Astrocyte (in vitro differentiated cells and primary cell): ENCODE measurements at places on chromosomes 16 and 17. TPM values are rescaled to one million over a fixed set of nuclear protein-coding genes. Genes with fewer than 3 reads are reported as not detected.

The ORC6 gene
- 11.4 and 16.9 TPM in 2 replicates for total RNA-seq

DNA sequence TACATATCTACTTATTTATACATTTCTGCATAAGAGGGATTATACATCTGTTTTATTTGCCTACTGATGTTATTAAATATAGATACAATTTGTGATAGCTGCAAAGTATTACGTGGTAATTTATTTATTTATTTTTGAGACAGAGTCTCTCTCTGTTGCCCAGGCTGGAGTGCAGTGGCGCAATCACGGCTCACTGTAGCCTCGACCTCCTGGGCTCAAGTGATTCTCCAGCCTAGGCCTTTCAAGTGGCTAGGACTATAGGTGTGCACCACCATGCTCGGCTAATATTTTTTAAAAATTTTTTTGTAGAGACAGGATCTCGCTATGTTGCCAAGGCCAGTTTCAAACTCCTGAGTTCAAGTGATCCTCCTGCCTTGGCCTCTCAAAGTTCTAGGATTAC, 35.5 kb downstream of the NFAT5 start:
- DNase-seq, result no peak

DNA sequence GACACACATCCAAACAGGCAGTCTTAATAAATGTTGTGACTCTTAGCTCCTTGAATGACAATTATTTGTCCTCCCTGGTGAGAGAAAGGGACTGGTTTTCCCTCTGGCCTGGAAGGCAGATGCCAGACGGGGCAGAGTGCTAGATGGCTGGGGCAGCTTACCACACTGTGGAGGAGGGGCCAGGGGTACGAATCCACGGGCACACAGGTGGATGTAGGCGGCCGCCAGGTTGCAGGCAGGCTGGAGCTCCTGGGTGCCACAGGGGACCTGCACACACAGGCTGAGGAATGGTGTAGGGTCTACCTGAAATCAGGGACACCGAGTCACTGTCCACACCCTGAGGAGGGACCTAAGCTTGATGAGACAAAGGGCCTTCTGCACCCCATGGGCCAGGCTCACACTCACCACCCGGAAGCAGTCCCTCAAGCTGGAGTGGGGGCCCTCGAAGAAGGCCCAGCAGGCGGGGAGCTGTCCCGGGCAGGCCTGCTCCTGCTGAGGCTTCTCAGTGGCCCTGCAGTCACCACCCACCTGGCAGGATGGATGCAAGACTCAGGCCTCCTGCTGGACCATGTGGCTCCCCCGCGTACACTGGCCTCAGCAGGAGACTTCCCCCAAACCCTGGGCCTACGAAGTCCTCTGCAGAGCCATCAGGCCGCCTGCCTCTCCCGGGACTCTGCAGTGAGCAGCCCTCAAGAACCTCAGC, 38.4 kb downstream of the RMI2 start:
- no peak for DNase-seq

GRCh38 chr16:2949705-2950352, 14.2 kb upstream of the KREMEN2 start:
- no peak for DNase-seq

- DNase-seq, result no peak
Measured at GRCh38 chr16:2196162-2196980, at the start of gene CASKIN1. CASKIN1 (minus strand) TSS chr16:2196605; CDS start chr16:2196432, 173 bp downstream.

- no peak for DNase-seq
Measured at GRCh38 chr16:8063159-8063558, 527.2 kb downstream of the TMEM114 start.

- no peak for DNase-seq
Measured at GRCh38 chr17:45889579-45889978, 4.8 kb upstream of the MAPT start.

GRCh38 chr17:42071810-42072209, 21.4 kb upstream of the C17orf113 start:
- DNase-seq, result no peak

The ODAD4 gene
- 0.98 and 1.1 TPM in 2 replicates for total RNA-seq

DNA sequence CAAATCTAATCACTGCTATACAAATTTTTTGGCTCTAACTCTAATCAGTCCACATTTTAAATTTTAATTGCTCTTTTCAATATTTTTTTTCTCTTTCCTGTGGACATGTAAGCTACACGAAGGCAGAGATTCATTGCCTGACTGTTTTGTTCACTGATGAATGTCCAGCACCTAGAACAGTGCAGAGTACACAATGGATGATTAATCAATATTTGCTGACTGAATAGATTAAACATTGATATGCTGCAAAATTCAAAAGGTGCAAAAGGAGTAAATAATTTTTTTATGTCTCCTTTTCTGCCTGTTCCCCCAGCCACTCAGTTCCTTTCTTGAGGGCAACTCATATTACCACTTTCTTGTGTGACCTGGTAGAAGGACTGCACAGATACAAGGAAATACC, 32.8 kb downstream of the SCNN1B start:
- DNase-seq, result no peak

The CIBAR2 gene
- total RNA-seq, result not detected in 2 replicates

GRCh38 chr17:79859676-79860615, 20.7 kb upstream of the CBX4 start:
- no peak for DNase-seq

DNA sequence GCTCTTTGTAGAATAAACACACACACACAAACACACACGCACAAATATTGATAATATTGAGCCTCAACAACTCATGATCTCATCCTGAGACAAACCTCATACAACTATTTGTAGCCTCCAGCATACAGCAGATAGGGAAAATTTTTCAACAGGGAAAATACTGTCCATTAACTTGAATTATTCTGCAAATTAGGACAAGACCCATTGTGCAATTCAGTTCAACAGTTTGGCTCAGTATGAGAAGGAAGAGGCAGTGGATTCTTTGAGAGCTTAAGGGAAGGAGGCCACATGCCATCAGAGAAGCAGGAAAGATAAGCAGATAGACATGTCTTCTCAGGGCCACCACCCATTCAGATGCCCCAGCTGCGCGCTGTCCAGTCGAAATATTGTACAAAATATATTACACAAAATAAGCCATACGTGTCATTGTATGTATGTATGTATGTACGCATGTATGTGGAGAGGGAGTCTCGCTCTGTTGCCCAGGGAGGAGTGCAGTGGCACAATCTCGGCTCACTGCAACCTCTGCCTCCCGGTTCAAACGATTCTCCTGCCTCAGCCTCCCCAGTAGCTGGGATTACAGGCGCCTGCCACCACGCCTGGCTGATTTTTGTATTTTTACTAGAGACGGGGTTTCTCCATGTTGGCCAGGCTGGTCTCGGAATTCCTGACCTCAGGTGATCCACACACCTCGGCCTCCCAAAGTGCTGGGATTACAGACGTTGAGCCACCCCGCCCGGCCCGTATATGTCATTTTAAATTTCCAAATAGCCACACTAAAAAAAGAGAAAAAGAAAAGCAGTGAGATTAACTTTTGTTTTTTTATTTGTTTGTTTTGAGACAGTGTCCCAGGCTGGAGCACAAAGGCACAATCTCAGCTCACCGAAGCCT, 1.8 kb downstream of the ZC3H7A start:
- DNase-seq, result no peak

- no peak for DNase-seq
Measured at GRCh38 chr17:6780001-6780400, 4.0 kb downstream of the FBXO39 start.

DNA sequence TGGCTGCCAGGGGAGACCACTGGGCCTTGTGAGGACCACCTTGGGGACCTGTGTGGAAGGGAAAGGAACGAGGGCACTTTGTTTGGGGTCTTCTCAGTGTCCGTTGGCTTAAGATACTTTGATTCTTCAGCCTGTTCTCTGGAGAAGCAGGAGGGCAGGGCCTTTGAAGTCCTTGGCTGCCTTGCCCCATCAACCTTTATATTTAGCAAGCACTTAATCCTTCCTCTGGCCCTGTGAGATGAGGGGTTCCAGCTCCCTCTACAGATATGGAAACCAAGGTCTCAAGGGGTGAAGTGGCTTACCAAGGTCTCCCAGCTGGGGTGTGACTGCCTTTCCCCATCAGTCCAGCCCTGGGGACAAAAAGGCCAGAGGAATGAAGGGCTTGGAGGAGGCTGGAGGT, 28.5 kb downstream of the TTYH2 start:
- no peak for DNase-seq

GRCh38 chr16:66007717-66008116, 358.8 kb upstream of the CDH5 start:
- peak; percentile 94 for DNase-seq

- no peak for DNase-seq
Measured at GRCh38 chr17:78473951-78474613, 95.6 kb downstream of the PGS1 start.

DNA sequence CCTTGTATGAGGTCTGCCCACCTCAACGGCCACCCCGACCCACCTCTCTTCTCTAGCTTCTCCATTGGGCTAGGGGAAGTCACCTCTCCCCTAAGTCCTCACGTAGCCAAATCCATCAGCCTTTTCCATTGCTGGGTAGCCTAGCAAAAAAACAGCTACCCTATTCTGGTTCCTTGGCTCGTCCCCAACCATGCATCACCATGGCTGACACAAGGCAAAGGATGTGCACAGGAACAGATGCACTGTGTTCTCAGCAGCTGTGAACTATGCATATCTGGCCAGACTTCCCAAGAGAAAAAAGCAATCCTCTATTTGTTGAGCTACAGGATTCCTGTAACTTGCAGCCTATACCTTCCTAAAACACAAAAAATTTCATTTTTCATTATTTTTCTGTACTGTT, 22.0 kb upstream of the FLCN start:
- no peak for DNase-seq

DNA sequence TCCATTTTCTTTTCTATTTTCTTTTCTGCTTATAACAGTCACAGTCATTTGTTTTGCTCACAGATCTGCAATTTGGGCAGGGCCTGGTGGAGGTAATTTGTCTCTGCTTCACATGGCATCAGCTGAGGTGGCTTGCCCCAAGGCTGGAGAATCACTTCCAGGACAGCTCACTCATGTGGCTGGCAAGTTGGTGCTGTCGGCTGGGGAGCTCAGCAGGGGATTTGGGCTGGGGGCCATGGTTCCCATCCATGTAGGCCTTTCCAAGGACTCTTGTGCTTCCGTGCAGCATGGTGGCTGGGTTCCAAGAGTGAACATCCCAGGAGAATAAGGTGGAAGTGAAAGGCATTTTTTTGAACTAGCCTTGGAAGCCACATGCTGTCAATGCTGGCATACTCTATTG, 85.7 kb downstream of the MGAT5B start:
- no peak for DNase-seq

GRCh38 chr16:4105848-4106247, 10.4 kb downstream of the ADCY9 start:
- no peak for DNase-seq

DNA sequence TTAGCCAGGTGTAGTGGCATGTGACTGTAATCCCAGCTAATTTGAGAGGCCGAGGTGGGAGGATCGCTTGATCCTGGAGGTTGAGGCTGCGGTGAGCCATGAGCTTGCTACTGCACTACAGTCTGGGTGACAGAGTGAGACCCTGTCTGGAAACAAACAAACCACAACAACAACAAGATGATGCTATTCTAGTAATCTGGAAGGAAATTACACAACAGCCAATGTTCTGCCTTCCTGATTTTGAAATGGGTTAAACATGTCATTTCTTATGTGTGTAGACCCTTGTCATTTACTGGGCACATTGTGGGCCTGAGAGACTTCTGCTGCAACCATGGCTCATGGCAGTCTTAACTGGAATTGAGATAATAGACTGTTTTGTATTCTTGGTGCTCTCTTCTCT, 5.9 kb downstream of the COQ7 start:
- DNase-seq, result no peak

The NPIPA3 gene
- total RNA-seq, result 0.94 and 9.8 TPM in 2 replicates

DNA sequence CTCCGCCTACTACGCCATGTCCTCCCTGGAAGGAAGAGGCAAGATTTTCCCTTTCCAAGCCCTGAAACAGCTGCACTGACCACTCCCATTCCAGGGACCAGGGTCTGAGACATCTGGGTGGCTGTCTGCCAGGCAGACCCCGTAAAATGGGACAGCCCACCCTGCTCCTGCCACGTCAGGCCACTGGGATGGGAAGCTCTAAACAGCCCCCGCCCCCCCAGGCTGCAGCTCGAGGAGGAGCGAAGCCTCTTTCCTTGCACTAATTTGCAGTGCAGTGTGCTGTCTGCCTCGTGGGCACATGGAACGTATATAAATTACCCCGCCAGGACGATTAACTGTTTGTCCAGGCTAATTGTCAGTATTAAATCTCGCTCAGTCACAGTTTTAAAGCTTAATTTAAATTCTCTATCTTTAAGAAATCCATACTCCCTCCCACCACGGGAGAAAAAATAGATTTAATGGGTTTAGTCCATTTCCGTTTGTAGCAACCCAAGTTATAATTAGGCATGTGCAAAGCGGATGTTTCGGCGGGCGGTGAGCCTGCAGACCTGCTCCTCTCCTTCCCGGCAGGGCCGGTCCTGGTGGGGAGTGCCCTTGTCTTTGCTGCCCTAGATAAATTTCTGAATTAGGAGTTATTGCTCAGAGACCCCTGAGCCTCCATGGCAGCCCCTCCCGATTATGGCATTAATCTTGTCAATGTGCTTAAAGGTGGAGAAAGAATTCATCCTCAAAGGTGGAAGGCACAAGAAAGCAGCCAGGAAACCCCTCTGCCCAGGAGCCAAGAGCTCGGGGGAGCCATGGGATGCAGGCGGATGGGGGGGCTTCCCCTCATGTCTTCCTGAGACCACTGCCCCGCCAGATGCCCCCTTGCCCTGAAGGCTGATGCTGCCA, 268.0 kb upstream of the TNRC6C start:
- no peak for DNase-seq

GRCh38 chr17:18004884-18005305, 32.2 kb downstream of the DRC3 start:
- no peak for DNase-seq

The KRTAP4-6 gene
- not detected in 2 replicates for total RNA-seq

- DNase-seq, result peak; percentile 20
Measured at GRCh38 chr16:82263521-82264143, 93.6 kb upstream of the MPHOSPH6 start.

The CNOT1 gene
- total RNA-seq, result 181 and 212 TPM in 2 replicates

DNA sequence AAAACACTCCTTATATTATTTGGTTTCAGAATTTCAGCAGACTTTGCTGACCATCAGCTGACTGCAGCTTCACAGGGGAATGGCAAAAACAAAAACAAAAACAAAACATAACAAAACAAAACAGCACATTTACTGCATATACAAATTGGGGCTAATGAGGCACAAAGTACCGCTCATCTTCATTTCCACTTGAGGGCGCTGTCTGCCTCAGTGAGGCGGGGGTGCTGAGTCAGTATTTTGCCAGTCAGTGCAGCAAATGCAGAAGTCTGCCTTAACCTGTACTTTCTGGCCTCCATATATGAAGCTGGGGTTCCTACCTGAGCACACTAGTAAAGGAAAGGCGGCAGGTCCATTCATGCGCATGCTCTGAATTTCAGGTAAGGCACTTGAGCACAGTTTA, 13.5 kb upstream of the DYNLRB2 start:
- peak; percentile 4 for DNase-seq

- no peak for DNase-seq
Measured at GRCh38 chr16:6122401-6122800, 1024.8 kb upstream of the EEF2KMT start.
